ENCODE measurements at places on chromosomes 2 and 18. TPM values are rescaled to one million over a fixed set of nuclear protein-coding genes. Genes with fewer than 3 reads are reported as not detected.

GKN1 gene
- total RNA-seq: not detected

SLC30A3 gene
- total RNA-seq: not detected

RAB17 gene
- total RNA-seq: not detected

OXER1 gene
- not detected for total RNA-seq

RIT2 gene
- total RNA-seq: not detected

KCNG3 gene
- total RNA-seq: not detected

SFT2D3 gene
- total RNA-seq: 15.4 TPM

APCDD1 gene
- total RNA-seq: not detected

ALPP gene
- not detected for total RNA-seq

Measured in CD4-positive, alpha-beta memory T cell (primary cell).